ENCODE measurements at places on chromosomes 2 and 18.

DNA sequence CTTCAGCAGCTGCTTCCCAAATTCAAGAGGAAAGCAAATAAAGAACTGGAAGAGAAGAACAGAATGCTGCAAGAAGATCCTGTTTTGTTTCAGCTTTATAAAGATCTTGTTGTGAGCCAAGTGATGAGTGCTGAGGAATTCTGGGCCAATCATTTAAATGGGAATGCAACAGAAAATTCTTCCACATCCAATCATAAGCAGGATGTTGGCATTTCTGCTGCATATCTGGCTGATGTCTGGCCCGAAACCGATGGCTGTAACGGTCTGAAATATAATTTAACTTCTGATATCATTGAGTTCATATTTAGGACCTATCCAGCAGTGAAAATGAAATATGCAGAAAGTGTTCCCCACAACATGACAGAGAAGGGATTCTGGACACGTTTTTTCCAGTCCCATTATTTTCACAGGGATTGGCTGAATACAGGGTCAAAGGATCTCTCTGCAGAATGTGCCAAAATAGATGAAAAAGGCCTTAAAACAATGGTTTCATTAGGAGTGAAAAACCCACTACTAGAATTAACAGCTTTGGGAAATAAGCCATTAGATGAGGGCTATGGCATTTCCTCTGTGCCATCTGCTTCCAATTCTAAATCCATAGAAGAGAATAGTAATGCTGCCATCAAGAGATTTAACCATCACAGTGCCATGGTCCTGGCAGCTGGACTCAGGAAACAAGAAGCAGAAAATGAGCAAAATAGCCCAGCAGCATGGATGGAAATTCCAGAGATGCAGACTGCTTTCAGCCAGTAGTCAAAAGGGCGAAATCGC is 175.6 kb downstream of the MC4R start:
- no peak for DNase-seq

- no peak for DNase-seq
These were observed 64.4 kb downstream of the LONRF2 start for GRCh38 chr2:100257939-100258338.

GRCh38 chr18:37634516-37634915 is 68.9 kb upstream of the CELF4 start:
- DNase-seq = no peak

GRCh38 chr2:202491514-202491913 is 115.4 kb downstream of the BMPR2 start:
- DNase-seq = no peak

DNA sequence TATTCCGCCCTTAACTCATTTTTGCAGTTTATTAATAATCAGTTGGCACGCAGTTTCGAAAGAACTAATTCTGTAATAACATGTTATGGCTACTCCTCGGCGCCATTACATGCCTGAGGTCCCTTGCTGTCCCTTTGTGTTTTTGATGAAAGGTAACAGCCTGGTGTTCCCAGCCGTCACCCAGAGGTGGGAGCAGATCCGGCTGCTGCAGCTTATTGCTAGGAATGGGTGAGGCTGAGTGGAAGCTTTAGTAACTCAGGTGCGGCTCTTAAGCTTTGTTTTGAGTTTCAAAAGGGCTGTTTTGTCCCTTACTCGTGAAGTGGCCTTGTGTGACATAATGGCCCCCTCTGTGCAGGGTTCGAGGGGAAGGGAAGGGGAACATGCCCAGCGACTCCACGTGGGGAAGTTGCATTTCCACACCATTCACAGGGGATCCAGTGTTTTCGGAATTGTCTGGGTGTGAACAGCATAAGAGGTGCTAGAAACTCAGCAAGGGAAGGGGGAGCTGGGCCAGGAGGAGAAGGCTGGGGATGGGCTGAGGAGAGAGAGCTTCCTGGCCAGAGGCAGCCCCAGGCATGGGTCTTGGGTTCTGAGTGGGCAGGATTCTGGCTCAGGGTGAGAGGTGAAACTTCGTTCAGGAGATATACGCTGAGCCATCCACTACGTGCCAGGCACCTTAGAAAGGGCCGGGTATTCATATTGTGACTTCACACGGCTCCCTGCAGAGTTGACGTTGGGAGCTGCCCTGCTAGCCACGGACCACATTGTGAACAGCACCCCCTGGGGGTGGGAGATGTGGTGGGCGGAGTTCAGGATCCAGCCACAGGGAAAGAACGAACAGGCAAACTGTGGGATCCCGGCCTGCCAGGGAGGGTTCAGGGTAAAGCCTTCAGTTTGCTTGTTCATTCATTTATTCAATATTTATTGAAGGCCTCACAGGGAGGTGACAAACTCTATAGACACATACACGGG is 84.4 kb downstream of the TGOLN2 start:
- DNase-seq = no peak

- DNase-seq = no peak
These were observed 8.3 kb downstream of the WNT6 start for GRCh38 chr2:218867900-218868299.

- no peak for DNase-seq
These were observed 712 bp upstream of the LRRTM4 start for GRCh38 chr2:77522888-77523287.

DNA sequence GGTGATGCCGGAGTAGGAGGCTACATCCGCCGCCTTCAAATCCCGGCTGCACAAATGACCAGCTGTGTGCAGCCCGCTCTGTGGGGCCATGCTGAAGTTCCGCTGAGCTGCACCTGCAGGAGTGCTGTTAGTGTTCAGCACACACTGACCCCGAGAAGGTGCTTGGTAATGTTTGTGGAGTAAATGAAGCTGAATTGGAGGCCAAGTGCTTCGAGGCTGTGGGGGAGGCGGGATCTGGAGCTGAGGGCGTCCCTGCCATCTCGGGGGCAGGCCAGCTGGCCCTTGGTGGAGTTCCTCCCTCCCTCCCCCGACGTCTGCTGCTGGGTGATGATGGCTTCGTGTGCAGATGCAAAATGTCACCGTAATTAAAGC is 23.2 kb downstream of the KCNF1 start:
- no peak for DNase-seq

- DNase-seq = no peak
These were observed 403.4 kb upstream of the CDH7 start for GRCh38 chr18:65347446-65347845.

- no peak for DNase-seq
These were observed 519.2 kb upstream of the SPHKAP start for GRCh38 chr2:228700638-228701037.

DNA sequence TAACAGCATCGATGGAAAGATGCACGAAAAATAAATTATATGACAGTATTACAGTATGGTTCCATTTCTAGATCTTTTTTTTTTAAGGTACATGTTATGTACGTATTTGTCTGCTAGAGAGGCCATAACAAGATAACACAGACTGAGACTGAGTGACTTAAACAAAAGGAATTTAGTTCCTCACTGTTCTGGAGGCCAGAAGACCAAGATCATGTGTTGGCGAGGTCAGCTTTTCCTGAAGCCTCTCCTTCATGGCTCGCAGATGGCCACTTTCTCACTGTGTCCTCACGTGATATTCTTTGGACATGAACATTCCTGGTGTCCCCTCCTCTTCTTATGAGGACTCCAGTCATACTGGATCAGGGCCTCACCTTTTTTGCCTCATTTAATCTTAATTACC is 177.4 kb downstream of the CAPN13 start:
- no peak for DNase-seq

- DNase-seq = peak; percentile 13
These were observed at the start of gene DLGAP1 for GRCh38 chr18:4455113-4455811. Gene DLGAP1 (minus strand): TSS chr18:4455307.

DNA sequence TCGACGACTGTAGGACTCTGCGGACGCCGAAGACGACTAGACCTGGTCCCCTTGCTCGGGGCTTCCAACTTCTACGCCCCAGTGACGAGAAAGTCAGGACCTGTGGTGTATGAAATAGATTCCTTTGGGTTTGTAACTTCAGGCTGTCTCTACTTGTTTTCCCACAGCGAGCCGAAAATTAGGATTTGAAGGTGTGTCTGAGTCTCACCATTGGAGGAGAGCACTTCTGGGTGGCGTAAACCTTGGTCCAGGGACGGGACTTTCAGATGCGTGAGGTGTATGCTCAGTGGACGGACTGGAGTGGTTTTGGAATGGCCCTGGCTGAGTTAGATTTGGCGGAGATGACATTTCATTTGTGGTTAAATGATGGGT is 1.3 kb downstream of the BIRC6 start:
- DNase-seq = no peak

DNA sequence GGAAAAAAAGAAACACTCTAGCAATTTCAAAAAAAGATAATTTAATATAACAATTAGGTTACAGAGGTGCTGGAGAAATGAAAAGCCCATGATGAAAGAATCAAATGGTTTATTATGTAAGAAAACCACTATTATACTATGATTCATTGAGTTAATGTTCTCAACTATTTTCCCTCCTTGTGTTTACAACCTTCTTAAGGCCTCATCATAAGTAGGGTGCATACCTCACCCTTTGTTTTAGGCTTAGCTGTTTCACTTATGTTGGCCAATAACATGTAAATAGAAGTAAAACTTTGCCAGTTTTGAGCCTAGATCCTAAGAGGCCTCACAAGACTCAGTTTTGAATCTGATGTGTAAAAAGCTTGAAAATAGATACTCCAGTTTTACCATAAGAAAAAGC is 418.3 kb upstream of the DDX18 start:
- no peak for DNase-seq

- no peak for DNase-seq
These were observed 44.8 kb upstream of the STRN start for GRCh38 chr2:37011130-37011529.

- DNase-seq = no peak
These were observed 264.1 kb downstream of the TRIB2 start for GRCh38 chr2:12980817-12981216.

GRCh38 chr2:84807063-84807485 is 73.8 kb downstream of the TRABD2A start:
- no peak for DNase-seq

- DNase-seq = no peak
These were observed 26.5 kb downstream of the TMEM182 start for GRCh38 chr2:102788216-102788884.

- no peak for DNase-seq
These were observed 17.5 kb downstream of the AFG3L2 start for GRCh38 chr18:12359515-12359927.

GRCh38 chr2:138962686-138963085 is 182.5 kb upstream of the NXPH2 start:
- no peak for DNase-seq

- no peak for DNase-seq
These were observed 11.4 kb upstream of the DTNB start for GRCh38 chr2:25684577-25685473.

DNA sequence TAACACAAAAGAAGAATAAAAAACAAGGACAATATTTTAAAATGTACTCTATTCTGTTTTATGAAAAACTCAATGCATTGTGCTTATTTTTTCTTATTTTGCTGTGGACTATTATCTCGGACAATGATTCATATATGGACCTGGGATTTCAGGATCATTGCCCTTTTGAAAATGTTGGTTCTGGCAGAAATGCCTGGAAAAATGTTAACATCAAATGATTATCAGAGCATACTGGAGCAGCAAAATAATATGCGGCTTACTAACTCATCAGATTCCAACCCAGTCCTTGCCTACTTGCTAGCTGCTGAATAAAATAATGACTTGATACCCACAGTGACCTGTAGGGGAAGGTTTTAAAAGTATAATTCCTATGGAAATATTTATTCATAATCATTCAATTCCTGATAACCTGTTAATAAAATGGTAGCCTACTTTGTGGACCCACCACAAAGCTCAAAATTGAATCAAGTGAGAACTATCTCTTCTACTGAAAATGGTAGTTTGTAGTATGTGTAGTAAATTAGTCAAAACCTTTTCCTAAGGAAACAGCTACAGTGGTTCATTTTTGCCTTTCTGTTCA is 117.4 kb downstream of the NEB start:
- DNase-seq = no peak

GRCh38 chr2:96409081-96409819 is 73.7 kb downstream of the NCAPH start:
- no peak for DNase-seq

GRCh38 chr2:208711598-208711997 is 305.0 kb downstream of the PTH2R start:
- no peak for DNase-seq

DNA sequence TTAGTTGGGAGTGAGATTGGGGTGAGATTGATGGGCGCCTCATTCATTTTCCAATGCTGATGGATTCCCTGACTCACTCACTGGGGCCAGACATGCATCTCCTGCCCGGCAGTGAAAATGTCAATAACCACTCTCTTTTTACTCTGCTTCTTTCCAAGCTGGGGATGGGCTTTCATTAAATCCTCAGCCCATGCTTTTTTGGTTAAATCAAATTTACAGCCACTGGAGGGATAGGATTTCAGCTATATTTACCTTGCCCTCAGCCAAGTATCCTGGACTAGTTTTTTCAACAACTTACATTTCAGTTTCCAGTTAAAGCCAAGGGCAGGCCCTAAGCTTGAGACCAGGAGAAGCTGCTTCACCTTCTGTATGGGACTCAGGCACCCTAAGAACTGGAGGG is 162.8 kb downstream of the TSN start:
- no peak for DNase-seq

- DNase-seq = no peak
These were observed 1615.1 kb downstream of the DPP10 start for GRCh38 chr2:116057538-116057937.

- no peak for DNase-seq
These were observed 52.0 kb downstream of the GATA6 start for GRCh38 chr18:22221350-22221749.

GRCh38 chr2:46899053-46899452 is 16.6 kb downstream of the MCFD2 start:
- no peak for DNase-seq

DNA sequence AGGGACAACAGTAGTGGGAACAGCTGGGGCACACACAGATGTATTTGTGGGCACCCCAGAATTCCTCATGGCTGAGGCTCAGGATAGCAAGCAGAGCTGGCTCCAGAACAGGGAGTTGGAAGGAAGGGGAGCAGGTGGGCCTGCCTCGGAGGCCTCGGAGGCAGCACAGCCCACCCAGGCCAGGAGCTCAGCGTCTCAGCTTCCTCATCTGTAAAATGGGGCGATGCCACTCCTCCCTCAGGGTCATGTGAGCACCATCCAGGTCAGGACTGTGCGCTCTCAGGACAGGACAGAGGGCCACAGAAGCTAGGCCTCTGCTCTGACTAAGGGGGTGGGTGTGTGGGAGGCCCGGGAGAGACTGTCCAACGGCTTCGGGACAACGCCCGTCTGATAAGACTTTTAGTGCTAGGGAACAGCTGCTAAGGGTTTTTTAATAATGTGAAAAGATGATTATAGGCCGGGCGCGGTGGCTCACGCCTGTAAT is 106.2 kb downstream of the HDAC4 start:
- DNase-seq = no peak

- DNase-seq = no peak
These were observed 260.0 kb downstream of the ASXL3 start for GRCh38 chr18:33838054-33838453.

DNA sequence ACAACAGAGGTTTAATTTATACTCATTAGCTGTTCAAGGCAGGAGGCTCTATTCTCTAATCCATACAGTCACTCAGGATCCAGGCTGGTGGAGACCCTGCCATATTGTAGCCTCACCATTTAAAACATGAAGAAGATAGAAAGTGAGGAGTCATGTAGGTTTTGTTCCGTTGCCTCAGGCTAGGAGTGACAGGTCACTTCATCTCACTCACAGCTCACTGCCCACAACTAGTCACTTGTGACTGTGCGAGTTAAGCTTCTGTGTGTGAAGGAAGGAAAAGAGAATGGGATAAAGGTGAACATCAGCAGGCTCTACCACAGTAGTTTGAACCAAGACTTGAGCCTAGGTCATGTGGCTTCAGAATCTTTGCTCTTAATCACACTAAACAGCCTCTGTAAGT is 9.0 kb upstream of the IGFBP2 start:
- DNase-seq = no peak
